ENCODE measurements at places on chromosomes 12 and 14.
A peak's percentile ranks its signal among the peaks of the same experiment; 100 is the strongest.

GRCh38 chr12:67355428-67356379 is 86.5 kb downstream of the CAND1 start:
- peak; percentile 91 for DNase-seq

DNA sequence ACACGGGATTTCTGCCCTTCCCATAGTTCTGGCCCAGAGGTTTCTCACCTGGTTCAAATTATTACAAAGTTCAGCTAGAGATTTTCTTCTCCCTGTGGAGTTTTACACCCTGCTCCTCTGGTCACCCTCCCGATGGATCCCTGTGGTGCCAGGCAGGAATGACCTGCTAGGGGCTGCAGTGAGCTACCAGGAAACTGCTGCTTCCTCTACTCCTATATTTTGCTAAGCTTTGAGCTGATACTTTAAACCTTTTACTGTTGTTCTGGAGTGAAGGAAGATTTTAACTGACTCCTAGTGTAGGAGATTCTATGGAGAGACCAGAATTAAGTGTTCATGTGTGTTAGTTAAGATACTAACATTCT is 30.4 kb upstream of the LRIG3 start:
- DNase-seq = no peak

GRCh38 chr14:94485944-94486841 is 10.2 kb upstream of the SERPINA9 start:
- DNase-seq = peak; percentile 85

- no peak for DNase-seq
Observed at GRCh38 chr12:122403115-122403770, 19.2 kb downstream of the CLIP1 start.

DNA sequence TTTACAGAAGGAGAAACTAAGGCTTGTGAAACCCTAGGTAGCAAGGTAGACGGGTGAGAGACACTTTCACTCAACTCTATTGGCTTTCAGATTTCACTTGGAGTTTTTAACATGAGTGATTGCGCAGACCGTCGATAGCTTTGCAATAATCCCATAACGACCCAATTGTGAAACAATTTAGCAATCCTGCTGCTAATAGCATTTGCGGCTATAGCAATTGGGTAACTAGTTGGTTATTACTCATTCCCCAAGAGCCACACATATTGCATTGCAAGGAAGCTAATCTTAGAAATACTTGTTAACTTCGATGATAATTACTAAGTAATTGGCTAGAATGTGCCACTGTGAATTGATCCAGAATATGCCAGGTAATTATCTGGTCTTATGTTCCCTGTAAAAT is 159.9 kb upstream of the NOS1 start:
- DNase-seq = no peak

- DNase-seq = no peak
Observed at GRCh38 chr14:61710853-61711817, 15.8 kb downstream of the HIF1A start.

GRCh38 chr12:132266370-132266769 is 63.0 kb downstream of the GALNT9 start:
- DNase-seq = no peak

DNA sequence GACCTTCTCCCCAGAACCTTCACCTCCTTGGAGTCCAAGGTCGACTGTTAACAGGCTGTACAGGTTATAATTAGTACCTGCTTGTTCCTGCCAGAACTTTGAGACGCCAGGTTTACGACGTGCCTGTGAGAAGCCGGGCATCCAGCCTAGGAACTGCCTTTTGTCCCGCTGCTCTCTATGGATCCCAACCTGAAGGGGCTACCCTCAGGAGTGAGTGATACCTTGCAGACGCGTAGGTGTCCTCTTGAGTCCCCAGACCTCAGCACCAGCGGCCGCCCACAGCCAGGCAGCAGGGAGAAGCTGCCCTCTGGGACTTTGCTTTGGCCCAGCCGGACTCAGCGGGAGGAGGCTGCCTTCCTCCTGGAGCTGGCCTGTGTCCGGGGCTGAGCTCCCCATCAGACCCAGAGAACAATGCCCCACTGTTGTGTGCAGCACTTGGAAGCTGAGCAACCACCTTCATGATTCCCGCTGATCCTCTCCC is 16.2 kb downstream of the SYNE3 start:
- no peak for DNase-seq

- DNase-seq = no peak
Observed at GRCh38 chr12:43069768-43070221, 480.2 kb upstream of the PRICKLE1 start.

GRCh38 chr12:98819821-98820404 is 174.8 kb downstream of the APAF1 start:
- peak; percentile 48 for DNase-seq

GRCh38 chr14:104699426-104699748 is 10.0 kb downstream of the INF2 start:
- no peak for DNase-seq

DNA sequence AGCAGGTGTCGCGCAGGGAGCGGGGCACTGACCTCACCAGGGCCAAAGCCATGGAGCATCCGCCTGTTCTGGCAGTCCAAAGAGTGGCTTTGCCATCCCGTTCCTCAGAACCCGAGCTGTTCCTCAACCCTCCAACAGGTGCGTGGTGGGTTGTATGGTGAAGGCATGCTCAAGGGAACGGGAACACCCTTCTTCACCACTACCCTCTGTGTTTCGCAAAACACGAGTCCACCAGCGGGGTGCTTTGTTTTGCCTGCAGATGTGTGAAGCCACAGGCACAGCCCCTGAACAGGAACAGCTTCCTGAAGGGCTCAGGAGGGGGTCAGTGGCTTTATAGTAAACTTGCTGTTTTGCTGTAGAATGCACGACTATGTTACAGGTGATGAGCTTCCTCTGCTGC is 52.7 kb downstream of the SMOC1 start:
- no peak for DNase-seq

- no peak for DNase-seq
Observed at GRCh38 chr12:63066136-63066535, 84.9 kb downstream of the AVPR1A start.
